Activated CD4-positive, alpha-beta T cell treated with anti-CD3 and anti-CD28 coated beads for 36 hours (primary cell): ENCODE measurements at places on chromosomes 7 and 10.
A peak's percentile ranks its signal among the peaks of the same experiment; 100 is the strongest.

DNA sequence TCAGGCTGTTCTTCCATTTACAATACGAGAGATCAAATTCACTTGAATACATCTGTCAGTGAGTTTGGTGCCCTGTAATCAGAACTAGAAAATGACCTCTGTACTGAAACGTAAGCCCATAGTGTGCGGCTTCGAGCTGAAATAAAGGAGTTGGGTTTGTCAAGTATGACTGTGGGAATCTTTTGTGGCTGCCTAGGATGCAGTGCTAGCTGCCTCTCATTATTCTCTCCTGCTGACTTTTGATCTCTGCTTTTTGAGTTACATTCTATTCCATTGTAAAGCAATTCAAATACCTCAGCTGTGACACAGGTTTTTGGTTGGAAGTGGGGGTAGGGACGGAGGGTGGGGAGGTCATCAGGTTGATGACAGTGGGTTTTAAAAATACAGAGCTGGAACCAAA, 40.4 kb downstream of the ICA1 start:
- DNase-seq, result no peak

GRCh38 chr7:26789481-26790184, 74.8 kb downstream of the SKAP2 start:
- no peak for DNase-seq

GRCh38 chr10:2030046-2030445, 292.7 kb upstream of the ADARB2 start:
- DNase-seq, result no peak

DNA sequence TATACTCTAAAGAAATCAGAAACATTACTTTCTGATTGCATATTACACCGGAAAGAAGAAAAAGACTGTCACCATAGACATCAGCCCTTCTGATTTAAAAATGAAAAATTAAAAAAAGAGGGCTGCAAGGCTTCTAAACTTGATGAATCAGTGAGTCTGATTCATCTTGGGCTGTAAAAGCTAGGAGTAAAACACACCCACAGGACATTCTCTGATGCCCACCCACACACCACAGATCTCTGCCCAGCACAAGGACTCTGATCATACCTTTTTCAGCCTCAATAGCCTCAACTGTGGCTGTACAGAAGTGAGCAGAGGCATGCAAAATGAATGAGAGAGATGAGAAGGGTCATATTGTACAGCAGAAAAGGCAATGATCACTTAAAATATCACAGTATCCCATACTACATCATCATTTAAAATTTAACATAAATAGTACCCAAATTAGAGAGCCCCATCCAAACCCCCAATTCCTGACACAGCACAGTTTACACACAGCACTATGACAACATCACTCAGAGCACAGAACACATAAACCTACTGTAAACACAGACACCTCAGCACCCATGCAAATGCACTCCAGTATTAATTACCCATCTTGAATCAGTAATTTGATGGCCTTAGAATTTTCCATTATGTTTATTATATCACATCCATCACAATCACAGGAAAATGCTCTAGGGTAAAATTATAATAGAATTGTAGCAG, 6.4 kb upstream of the MSS51 start:
- no peak for DNase-seq

- peak; percentile 64 for DNase-seq
These were observed 655 bp downstream of the KLHL7 start for GRCh38 chr7:23106057-23106822.
